Stimulated activated CD8-positive, alpha-beta memory T cell treated with anti-CD3 and anti-CD28 coated beads, Interleukin-2, amount 100 ng/mL, for 48 hours (primary cell): ENCODE measurements at places on chromosomes 12 and 14.

DNA sequence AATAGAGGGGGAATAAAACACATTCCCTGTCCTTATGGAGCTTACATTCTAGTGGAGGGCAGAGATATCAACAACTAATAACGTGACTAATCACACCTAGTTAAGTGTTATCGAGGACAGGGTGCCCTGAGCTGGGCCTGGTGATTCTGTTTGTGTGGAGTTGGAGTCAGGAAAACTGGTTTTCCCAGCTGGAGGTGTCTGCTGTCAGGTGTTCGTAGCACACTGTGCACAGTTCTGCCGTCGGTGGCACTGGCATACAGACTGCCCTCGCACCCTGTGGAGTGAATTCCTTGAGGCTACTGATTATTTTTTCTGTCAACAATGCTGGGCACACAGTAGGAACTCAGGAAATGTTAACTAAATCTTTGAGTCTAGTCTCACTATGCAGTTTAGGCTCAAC is 900 bp upstream of the MTERF2 start:
- no peak for DNase-seq

DNA sequence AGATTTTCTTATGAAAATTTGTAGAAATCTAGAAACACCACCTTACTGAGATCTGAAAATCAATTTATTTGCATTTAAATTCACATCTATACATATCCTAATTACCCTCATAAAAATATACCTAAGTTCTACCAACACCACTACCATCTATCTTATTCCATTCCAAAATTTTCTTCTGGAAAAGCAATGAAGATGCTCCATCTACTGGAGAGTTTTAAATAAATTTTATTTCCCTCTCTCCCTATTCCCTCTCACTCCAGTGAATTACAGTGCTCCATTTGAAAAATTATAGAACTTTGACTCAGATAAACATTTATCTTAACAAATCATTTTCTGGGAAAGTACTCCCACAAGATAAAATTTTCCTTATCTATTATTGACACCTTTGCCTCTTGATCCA is 2.3 kb upstream of the C14orf39 start:
- DNase-seq: no peak

DNA sequence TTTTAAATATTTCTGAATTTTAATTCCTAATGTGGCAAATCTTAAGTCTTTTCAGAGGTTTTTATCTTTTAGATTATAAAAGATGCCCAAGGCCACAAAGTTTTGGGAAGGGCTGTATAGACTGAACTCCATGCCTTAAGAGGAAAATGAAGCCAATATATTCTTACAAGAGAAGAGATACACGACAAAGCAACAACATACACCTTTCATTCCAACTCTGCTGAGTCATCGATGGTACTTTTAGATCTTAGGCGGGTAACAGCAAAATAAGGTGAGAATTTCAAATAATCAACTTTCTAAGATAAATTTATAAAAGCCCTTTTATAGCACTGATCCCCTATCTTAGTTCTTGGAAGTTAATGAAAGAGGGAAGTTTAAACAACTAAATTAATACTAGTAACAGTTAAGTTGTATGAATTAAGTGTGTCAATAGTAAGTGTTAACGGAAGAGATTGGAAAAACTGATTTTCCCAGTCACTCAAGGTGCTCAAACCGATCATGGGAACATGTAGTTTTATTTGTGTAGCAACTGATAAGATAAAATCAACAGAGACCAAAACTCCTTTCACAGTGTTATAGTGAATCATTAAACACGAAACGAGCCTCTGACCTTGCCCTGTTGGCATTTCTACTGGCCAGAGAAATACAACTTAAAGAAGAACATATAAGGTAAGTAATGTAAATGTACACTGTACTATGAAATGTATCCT is 18.8 kb upstream of the PIK3C2G start:
- DNase-seq: no peak

- no peak for DNase-seq
These were observed 11.3 kb downstream of the LRRC9 start for GRCh38 chr14:59931237-59931636.

- no peak for DNase-seq
These were observed 1.1 kb downstream of the TDG start for GRCh38 chr12:103966736-103967135.

DNA sequence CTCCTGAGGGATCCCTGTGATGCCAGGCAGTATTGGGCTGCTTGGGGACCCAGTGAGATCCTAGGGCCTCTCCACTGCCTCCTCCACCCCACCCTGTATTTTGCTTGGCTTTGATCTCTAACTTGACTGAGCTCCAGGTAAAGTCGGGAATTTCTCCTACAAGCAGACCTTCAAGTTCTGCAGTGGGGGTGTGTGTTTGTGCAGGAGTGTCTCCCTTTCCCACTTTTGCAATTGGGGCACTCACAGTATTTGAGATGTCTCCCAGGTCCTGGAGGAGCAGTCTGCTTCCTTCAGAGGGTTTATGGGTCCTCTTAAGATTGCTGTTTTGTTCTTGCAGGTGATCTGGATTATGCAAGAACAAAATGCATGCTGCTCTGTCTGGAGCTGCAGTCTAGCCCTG is 68.9 kb downstream of the ALG10B start:
- no peak for DNase-seq

GRCh38 chr14:92464716-92465115 is 48.9 kb upstream of the RIN3 start:
- DNase-seq: no peak

DNA sequence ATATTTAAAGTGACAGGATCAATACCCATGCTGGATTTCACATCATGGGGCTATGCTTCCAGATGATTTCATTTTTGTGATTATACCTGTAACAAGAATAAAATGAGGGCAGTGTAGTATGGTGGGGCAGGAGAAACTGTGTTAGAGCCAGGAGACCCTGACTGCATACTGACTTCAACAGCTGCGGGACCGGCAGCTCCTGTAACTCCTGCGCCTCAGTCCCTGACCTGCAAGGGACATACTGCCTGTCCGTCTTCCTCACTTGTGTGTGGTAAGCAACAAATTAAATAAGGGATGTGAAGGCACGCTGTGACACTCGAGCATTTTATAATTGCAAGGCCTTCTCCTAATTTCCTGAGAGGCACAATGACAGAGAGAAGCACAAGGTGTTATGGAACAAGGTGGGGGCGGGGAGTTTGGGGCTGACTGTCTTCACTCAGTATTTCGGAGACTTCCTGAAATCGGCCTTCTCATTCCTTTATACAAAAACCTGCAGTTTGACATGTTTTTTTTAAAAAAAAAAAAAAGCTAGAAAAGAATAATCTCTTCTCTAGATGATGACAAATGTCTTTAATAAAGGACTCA is 164.2 kb downstream of the TTC7B start:
- no peak for DNase-seq
